ENCODE measurements at places on chromosomes 12 and 14.

GRCh38 chr12:69484428-69484827 lies 14.2 kb downstream of the FRS2 start:
- no peak overlapping the region for H3K4me3 ChIP-seq
- H3K4me1 ChIP-seq = no peaks in the 10 kb centered on the region
- peaks cover 16% of the 10 kb centered on the region for H3K36me3 ChIP-seq
- H3K27ac ChIP-seq = no peak overlapping the region
- H3K27me3 ChIP-seq = no peaks in the 10 kb centered on the region

- H3K36me3 ChIP-seq = peaks cover 73% of the 10 kb centered on the region
- no peak overlapping the region for H3K27ac ChIP-seq
- no peak for DNase-seq
Observed at GRCh38 chr14:103708750-103709187, 6.5 kb downstream of the XRCC3 start.

DNA sequence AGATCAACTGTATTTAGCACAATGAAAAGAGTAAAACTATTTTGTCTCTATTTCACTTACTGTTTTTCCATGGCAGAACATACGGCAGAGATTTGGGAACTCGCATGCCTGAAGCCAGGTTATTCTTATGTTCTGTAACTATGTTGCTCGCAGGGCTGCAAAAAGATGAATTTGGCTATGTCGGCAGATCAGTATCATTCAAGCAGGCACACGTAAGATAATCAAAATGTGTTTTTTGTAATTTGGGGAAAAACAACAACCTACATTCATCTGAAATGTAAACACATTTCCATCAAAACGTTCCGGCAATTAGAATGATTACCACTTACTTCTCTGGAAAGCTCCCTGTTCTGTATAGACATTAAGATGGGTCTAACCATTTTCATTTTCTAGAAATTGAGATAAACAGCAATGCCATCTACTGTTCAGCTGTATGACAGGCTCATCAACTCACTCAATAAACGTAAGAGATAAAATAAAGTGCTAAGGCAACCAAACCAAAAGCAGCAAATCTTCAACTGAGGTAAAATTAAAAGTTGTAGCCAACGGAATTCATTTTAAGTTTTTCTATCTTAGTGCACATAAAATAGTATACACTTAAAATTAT lies 13.0 kb downstream of the GTSF1 start:
- no peak overlapping the region for H3K4me3 ChIP-seq
- no peaks in the 10 kb centered on the region for H3K4me1 ChIP-seq
- no peaks in the 10 kb centered on the region for H3K36me3 ChIP-seq
- no peak overlapping the region for H3K27ac ChIP-seq
- H3K27me3 ChIP-seq = peaks cover 24% of the 10 kb centered on the region

DNA sequence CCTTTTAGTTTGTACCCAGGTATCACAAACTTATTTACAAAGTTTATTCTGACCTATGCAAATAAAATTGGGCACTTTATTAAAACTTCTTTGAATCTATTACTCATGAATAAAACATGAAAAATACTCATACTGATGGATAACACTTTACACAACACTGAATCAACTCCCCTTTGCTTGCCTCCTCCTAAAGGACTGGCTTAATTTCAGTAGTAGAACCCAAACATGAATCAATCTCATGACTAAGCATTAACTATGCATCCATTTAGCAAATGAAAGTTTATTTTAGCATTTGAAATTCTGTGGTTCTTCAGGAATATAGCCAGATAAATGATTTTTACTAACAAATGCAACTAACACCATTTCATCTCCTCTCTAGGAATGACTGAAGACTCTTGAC lies 32.4 kb downstream of the DENND5B start:
- H3K27ac ChIP-seq = no peak overlapping the region
- peaks cover 1% of the 10 kb centered on the region for H3K4me1 ChIP-seq
- DNase-seq = no peak
- no peaks in the 10 kb centered on the region for H3K36me3 ChIP-seq
- peak overlapping the region; percentile 15 for H3K4me3 ChIP-seq

- DNase-seq = peak; percentile 28
- no peaks in the 10 kb centered on the region for H3K27me3 ChIP-seq
- H3K4me1 ChIP-seq = peaks cover 17% of the 10 kb centered on the region
Observed at GRCh38 chr12:2283916-2284315, 231.1 kb downstream of the CACNA1C start.

DNA sequence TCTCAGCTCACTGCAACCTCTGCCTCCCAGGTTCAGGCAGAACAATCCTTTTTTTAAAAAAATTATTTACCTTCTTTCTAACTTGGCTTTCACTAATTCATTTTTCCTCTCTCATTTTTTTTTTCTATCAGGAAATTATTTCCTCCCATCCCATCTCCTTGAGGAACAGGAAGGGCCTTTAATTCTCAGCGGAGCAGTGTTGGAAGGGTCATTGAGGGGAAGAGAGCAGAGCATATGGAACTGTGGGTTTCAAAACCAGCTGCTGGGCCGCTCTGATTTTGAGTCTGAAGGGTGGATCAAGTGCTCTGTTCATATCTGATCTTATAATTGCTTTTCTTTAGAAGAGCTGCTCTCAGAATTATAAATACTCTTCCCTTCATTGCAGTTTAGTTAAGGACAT lies 29.0 kb downstream of the NUBPL start:
- H3K4me1 ChIP-seq = peaks cover 1% of the 10 kb centered on the region
- H3K36me3 ChIP-seq = no peaks in the 10 kb centered on the region
- H3K27me3 ChIP-seq = no peaks in the 10 kb centered on the region
- no peak overlapping the region for H3K27ac ChIP-seq
- DNase-seq = no peak

GRCh38 chr12:76864791-76865400 lies 13.9 kb downstream of the CSRP2 start:
- no peak overlapping the region for H3K27ac ChIP-seq
- DNase-seq = peak; percentile 54
- no peaks in the 10 kb centered on the region for H3K27me3 ChIP-seq
- no peak overlapping the region for H3K4me3 ChIP-seq
- H3K36me3 ChIP-seq = no peaks in the 10 kb centered on the region

GRCh38 chr12:22126758-22127157 lies 80.7 kb downstream of the CMAS start:
- H3K27ac ChIP-seq = no peak overlapping the region
- DNase-seq = no peak
- no peaks in the 10 kb centered on the region for H3K36me3 ChIP-seq
- H3K27me3 ChIP-seq = no peaks in the 10 kb centered on the region

DNA sequence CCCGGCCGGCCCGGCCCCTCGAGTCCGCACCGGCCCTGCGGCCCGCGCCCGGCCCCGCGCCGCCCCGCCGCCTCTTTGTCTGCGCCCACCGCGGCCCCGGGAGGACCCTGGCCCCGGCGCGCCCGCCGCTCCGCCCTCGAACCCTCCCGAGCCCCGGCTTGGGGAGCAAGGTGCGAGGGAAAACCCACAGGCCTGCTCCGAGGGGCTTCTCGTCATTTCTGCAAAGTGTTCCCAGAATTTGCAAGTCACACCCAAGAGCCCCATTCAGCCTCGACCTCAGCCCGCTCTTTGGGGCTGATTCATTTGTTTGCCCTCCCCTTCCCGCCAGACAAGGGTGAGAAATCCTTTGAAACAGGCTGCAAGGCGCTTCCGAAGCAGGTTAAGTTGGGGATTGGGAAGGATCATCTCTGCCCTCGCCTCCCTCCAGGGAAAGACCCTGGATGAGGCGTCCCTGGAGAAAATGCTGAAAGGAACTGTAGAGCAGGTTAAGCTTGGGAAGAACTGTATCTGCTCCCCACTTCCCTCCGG lies 325 bp upstream of the CLIP1 start:
- peak overlapping the region; percentile 70 for H3K27ac ChIP-seq
- H3K4me1 ChIP-seq = peaks cover 15% of the 10 kb centered on the region
- peak overlapping the region; percentile 77 for H3K4me3 ChIP-seq
- H3K36me3 ChIP-seq = no peaks in the 10 kb centered on the region

GRCh38 chr14:61654026-61654425 lies 41.3 kb upstream of the HIF1A start:
- H3K4me3 ChIP-seq = no peak overlapping the region
- H3K27ac ChIP-seq = no peak overlapping the region
- H3K27me3 ChIP-seq = no peaks in the 10 kb centered on the region
- DNase-seq = no peak

GRCh38 chr14:76770521-76771436 lies 9.5 kb downstream of the VASH1 start:
- no peaks in the 10 kb centered on the region for H3K27me3 ChIP-seq
- H3K27ac ChIP-seq = no peak overlapping the region
- no peak overlapping the region for H3K4me3 ChIP-seq
- DNase-seq = no peak

DNA sequence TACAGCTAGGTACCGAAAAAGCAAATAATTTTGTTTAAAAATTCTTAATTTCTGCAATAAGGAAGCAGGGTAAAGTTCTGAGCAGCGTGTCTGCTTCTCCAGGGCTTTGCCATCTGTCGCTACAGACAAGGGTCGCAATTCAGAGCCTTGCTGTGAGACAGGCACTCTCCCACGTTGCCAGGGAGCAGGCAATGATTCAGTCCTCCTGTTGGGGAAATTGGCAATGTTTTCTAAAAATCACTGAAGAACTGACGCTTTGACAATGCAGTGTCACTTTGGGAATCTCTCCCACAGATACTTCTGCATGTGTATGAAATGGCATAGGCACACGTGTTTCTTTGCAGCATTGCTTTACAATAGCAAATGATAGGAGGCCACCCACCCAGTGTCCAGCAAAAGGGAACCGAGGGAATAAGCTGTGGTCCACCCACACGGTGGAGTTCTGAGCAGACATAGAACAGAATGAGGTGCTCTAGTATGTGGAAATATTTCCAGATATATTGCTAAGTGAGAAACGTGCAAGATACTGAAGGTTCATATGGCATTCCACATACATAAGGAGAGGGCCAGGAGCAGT lies 16.0 kb upstream of the HIP1R start:
- DNase-seq = no peak
- H3K36me3 ChIP-seq = no peaks in the 10 kb centered on the region
- no peaks in the 10 kb centered on the region for H3K4me1 ChIP-seq
- no peak overlapping the region for H3K4me3 ChIP-seq
- no peak overlapping the region for H3K27ac ChIP-seq

GRCh38 chr14:58540749-58541632 lies 96.8 kb upstream of the DACT1 start:
- no peak for DNase-seq
- no peak overlapping the region for H3K27ac ChIP-seq
- H3K36me3 ChIP-seq = no peaks in the 10 kb centered on the region
- H3K27me3 ChIP-seq = no peaks in the 10 kb centered on the region

GRCh38 chr12:127928615-127929571 lies 338.1 kb upstream of the TMEM132C start:
- no peak overlapping the region for H3K4me3 ChIP-seq
- no peaks in the 10 kb centered on the region for H3K36me3 ChIP-seq
- H3K27ac ChIP-seq = peak overlapping the region; percentile 9
- peaks cover 6% of the 10 kb centered on the region for H3K4me1 ChIP-seq

Data from mesenchymal stem cell (in vitro differentiated cells and primary cell).